Right renal pelvis (tissue), 4 donors: ENCODE measurements at places on chromosomes 7 and 10.

- no peak for DNase-seq
These were observed 595 bp upstream of the SUMF2 start for GRCh38 chr7:56063500-56063881.

DNA sequence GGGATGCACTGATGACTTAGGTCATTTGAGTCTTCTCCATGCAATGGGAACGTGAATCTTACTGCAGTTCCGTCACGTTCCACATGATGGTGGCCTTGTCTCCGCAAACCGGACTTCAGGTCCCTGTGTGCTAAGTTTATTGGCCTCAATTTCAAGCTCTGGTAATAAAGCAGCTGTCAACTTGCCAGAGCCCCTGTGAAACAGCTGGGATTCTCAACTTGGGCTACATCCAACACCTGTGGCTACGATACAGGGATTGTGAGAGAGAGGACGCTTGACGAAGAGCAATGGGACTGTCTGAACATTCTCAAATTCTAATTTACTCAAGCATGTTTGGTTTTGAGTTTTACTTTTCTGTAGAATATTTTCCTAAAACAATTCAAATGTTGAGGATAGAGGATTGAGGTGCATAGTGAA, 174.2 kb downstream of the PTN start:
- DNase-seq, result peak; percentile 62

DNA sequence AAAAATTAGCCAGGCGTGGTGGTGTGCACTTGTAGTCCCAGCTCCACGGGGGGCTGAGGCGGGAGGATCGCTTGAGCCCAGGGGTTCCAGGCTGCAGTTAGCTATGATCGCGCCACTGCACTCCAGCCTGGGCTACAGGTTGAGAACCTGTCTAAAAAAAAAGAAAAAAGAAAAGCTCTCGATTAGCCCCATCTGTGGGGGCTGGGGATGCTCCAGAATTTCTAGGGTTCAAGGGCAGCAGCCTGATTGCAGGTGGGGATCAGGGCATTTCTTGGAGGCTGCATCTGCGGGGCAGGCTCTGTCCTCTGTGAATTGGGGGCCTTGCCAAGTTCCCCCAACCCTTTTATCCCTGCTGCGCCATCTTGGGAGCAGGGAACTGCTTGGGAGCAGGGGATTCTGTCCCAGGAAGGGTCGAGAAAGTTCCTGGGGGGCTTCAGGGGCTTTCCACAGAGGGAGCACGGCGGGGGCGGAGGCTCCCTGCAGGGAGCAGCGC, 651 bp upstream of the ARPC1A start:
- DNase-seq, result no peak

- DNase-seq, result no peak
These were observed 237.8 kb upstream of the GPR26 start for GRCh38 chr10:123428391-123428790.

- DNase-seq, result no peak
These were observed 435.8 kb downstream of the EXOC4 start for GRCh38 chr7:133688483-133689239.

DNA sequence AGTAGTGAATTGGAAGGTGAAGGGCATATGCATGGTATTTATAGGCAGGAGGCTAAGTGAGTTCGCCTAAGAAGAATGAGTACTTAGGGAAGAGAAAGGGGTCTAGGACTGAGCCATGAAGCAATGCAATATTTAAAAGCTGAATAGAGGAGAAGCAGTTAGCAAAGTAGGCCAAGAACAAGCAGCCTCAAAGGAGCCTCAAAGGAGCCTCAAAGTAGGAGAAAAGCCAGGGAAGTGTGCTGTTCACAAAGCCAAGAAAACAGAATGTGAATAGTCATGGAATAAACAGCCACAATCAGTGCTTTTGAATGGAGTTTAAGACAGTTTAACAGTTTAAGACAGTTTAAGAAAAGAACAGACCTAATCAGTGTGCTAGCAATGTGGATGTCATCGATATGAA, 762.0 kb downstream of the SORCS1 start:
- DNase-seq, result no peak

- no peak for DNase-seq
These were observed 193.8 kb downstream of the SNX10 start for GRCh38 chr7:26485367-26485934.
